Neural crest cell (in vitro differentiated cells): ENCODE measurements at places on chromosomes 12 and 14. TPM values are rescaled to one million over a fixed set of nuclear protein-coding genes. Genes with fewer than 3 reads are reported as not detected.
A peak's percentile ranks its signal among the peaks of the same experiment; 100 is the strongest.

DNA sequence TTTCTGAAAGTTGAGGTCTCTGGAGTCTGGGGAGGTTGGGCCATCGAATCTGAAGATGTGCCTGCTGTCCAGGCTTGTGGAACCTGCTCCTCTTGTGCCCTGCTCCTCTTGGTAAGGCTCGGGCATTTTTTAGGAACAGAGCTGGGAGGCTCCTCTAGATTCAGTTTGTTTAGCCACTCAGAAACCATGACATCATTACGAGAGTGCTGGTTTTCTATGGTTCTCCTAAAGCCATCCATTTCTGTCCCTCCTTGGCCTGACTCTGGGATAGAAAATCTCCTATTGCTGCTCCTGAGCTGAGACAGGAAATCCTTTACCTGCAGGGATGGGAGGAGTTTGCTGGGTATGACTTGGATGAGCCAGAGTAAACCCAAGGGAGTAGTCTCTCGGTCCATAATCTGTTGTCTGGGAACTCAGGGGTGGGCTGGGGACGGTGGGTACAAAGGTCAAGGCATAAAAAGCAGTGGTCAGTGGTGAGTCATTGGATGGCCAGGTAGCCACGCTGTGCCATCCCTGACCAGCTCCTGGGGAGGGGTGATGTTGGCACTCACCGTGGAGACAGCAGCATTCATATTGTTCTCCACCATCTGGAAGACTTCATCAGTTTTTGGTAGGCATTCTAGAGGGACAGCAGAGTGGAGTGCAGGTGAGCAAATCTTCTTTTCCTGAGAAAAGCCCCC is 2.4 kb upstream of the ADCY4 start:
- DNase-seq = no peak

DNA sequence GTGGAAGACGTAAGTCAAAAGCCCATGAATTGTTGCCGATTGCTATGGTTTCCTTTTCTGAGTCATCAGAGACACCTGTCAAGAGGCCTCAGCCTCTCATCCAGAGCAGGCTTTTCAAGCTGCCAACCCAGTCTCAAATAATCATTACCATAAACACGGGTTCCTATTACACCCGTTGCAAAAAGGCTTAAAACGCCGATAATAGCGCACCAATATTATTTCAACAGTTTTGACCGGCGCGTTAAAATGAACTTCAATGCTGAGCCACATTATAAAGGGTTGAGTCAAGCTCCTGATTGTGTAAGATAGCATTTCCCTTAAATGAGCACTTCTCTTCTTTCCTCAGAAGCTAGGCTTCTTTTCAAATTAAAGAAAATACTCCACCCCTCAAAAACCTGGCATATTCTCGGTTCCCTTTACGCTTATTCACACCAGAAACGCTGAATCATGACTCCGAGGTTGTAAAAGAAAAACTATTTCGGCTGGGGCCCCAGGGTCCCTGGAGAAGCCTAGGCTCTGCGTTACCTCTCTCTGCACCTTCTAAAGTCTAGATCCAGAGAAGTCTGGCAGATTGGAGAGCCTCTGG is 1.4 kb downstream of the TMTC1 start:
- no peak for DNase-seq

GRCh38 chr12:26135010-26135420 is 10.2 kb upstream of the BHLHE41 start:
- DNase-seq = no peak

Gene CLEC1B
- not detected in 2 replicates for total RNA-seq

Gene TBC1D30
- 2.0 and 2.6 TPM in 2 replicates for total RNA-seq

DNA sequence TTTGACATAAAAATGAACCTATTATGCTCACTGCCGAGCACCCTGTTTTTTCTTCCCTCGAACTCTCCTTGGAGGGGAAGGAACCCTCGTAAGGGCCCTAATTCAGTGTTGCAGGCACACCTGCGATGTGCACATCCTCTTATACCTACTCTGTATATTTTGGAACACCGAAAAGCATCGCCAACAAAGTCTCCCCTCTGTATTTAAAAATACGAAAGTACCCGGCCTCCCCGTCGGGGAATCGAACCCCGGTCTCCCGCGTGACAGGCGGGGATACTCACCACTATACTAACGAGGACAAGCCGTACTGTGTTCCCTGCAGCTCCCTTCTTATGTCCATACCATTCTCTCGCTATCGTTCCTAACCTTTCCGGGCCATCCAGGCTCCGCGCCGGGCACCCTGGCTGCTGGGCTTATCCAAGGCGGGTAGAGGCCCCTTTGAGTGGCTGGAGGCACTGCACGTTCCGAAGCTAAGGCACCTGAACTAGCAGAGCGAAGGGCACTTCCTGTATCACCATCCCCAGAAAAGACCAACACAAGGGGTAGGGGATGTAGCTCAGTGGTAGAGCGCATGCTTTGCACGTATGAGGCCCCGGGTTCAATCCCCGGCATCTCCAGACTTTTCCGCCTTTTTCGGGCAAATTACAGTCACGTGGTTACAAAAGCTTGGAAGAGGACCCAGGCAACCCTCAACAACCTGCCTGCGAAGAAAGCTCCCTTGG is 25.1 kb upstream of the UBC start:
- peak; percentile 90 for DNase-seq

DNA sequence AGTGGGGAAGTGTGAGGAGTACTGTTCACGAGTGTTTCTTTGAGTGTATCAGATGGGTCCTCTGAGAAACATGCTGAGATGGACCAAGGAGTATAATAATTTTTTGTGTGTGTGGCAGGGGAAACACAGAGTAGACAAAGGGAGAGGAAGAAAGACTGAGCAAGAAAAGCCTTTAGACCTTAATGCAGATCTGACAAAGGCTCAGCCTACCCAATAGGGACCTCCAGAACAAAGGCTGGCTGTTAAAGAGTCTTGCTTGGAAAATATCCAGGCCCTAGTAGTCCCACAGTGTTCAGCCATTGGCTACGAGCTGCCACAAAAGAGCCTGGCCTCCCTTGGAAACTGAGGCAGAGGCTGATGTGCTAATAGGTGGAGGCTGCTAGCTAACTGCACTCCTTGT is 13.5 kb downstream of the COQ5 start:
- DNase-seq = no peak

DNA sequence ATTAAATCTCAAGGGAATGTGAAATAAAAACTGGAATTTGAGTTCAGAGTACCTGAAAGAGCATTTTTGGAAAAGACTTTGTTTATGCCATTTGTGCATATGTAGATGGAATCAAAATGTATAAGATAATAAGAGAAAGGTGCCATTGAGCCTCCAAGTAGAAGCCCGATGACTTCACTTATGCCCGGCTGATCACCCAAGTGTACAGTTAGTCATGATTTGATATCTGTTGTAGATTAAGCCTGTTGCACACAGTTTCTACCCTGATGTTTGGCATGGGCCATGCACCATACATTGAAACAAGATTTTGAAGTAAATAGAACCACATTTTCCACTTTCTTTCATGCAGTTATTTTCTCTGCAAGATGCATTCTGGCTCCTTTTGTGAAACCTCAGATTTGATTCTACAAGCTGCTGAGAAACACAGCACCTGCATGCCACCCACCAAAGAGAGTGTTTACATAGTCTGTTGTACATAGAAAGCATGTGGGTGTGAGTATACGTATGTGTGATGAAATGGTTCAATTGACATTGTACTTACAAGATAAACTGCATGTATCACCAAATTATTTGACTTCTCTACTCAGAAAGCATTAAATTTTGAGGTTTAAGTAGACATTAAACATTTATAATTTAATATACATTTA is 772.5 kb downstream of the DIO2 start:
- no peak for DNase-seq

GRCh38 chr14:25231004-25231403 is 181.1 kb upstream of the STXBP6 start:
- DNase-seq = no peak

DNA sequence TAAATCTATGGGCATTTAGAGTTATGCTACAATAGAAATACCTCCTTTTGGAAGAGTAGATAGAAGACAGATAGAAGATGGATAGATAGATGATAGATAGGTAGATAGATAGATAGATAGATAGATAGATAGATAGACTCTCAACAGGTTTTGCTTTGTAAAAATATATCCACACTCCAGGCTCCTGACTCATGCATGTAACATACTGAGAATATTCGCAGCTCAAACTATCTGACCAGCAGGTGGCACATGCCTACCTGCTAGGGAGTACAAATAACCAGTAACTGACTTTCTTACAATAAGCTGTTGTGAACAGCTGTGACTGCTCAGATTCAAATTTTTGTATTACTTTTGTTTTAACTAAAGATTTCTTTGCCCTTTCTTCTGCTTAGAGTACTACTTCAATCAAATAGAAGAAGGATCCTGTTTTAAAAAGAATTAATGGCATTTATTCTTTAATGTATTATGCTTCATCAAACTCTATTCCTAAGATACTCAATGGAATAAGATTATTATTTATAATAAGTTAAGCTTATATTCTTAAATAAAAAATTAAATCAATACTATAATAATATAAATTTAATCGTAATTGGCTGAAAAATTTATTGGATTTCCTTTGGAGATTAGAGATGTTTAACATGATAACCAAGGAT is 15.8 kb upstream of the CPNE8 start:
- DNase-seq = peak; percentile 11

DNA sequence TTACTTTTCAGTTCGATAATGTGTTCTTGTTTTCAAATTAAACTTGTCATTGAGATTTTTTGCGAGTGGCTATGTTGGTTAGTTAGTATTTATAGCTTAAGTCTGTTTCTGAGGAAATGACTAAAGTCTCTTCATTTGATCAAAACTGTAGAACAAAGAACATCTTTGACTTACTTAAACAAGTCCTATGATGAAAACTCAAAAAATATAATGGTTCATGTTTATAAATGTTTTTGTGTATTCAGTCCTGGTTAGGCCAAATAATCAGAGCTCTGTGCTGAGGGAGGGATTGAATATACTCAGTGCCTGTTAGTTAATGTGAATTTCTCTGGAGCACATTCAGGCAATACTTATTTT is 51.7 kb downstream of the PPFIBP1 start:
- DNase-seq = no peak

DNA sequence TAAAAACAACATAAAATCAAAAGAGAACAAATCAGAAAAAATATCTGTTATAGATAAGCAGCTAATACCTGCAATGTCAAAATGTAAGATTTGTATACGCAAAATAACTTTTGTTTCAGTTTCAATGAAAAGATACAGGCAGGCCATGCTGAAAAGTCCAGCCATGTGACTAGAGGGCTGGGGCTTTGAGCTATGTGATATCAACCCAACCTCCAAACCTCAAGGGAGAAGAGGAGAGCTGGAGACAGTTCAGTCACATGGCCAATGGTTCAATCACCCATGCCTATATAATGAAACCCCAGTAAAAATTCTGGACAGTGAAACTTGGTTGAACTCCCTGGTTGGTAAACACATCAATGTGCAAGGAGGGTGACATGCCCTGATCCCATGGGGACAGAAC is 5.3 kb downstream of the COX16 start:
- no peak for DNase-seq

GRCh38 chr14:61615743-61616523 is 79.4 kb upstream of the HIF1A start:
- no peak for DNase-seq

DNA sequence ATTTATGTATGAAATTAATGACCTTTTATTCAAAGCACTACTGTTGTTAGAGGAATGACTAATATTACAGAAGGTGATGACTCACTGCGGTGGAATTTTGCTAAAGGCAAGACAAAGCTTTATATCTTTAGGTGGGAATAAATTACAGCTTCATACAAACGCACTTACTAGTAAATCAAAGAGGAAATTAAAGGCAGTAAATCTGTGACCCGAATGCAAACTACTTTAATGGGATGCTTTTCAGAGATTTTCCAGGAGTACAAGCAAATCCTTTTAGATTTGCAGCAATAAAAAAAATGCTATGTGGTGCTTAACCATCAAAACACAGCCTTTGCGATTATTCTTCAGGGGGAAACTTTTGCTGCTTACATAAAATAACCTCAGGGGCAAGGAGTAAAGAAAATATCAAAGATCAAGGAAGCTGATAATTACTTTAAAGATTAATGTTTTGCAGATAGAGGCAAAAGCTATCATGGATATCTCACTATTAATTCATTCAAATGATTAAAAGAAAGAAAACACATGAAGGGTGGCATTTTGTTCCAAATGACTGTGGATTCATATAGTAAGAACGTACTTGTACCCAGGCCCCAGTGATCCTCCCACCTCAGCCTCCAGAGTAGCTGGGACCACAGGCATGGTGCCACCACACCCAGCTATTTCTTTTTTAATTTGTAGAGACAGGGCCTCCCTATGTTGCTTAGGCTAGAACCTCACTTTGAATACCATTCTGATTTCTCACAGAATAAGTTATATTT is 98.9 kb downstream of the DENND5B start:
- no peak for DNase-seq

GRCh38 chr12:132453361-132454192 is 36.4 kb upstream of the FBRSL1 start:
- no peak for DNase-seq

DNA sequence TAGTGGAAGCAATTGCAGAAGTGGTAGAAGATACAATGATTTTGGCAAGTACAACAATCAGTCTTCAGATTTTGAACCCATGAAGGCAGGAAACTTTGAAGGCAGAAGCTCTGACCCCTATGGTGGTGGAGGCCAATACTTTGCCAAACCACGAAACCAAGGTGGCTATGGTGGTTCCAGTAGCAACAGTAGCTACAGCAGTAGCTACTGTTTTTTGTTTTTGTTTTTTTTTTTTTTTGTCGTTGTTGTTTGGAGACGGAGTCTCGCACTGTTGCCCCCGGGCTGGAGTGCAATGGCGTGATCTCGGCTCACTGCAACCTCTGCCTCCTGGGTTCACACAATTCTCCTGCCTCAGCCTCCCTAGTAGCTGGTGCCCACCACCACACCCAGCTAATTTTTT is 47.4 kb downstream of the IFNG-AS1 start:
- DNase-seq = no peak
